ENCODE measurements at places on chromosomes 7 and 10. TPM values are rescaled to one million over a fixed set of nuclear protein-coding genes. Genes with fewer than 3 reads are reported as not detected.

DNA sequence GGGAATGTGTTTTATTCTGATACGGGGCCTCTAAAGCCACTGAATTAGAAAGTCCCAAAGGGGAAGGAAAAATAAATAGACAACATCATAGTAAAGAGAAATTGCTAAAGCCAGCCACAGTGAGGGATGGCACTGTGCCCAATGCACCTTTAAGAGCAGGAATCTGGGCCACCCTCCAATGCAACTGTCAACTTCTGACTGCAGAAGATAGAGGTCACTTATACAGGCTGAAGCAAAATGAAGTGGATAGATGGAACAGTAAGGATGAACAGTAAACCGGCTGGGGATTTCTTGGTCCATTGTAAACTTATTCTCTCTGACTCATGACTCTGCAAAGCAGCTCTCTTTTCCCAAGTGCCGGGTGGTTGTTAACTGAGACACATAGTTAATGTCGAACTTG is 54.0 kb upstream of the KCNIP2 start:
- no peak for DNase-seq

DNA sequence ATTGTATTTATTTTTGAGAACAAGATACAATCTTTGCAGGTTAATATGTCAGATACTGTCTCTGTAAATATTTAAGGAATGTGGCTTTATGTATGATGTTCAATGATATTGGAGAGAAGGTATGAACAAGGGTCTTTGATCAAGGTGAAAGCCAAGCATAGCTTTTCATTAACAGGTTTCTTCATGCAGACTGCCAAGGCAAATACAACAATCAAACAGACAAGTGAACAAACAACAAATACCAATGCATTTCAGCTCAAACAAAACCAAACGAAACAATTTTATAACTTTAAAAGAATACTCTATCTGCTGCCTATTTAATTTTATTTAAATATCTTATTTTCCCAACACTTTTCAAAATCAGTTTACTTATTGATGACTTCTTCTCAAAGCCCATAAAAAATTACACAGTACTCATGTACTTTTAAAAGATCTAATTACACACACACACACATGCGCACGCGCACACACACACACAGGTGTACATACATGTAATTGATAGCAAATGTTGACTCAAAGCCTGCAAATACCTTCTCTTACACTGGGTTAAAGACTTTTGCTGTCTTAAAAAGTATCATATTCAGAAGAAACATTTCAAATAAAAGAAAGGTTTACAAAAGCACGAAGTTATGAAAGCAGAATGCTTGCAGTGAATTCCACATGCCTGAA is 201.1 kb upstream of the CCDC6 start:
- no peak for DNase-seq

DNA sequence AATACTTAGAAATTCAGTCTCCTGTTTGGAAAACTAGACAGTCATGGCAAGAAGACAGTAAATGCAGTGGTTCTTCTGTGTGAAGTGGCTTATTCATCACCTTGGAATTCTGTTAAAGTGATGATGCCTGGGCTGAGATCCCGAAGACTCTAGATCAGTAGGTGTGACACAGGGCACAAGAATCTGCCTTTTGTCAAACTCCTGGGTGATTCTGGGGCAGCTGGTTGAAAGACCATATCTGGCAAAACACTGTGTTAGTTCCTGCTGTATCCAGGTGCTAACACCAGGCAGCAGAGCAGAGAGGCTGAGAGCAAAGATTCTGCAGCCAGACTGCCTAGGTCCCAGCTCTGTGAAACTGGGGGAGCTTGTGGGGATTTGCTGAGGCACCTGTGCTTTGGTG is 26.5 kb downstream of the MRC1 start:
- DNase-seq = no peak

GRCh38 chr7:55641811-55642210 is 69.5 kb upstream of the VOPP1 start:
- no peak for DNase-seq

DNA sequence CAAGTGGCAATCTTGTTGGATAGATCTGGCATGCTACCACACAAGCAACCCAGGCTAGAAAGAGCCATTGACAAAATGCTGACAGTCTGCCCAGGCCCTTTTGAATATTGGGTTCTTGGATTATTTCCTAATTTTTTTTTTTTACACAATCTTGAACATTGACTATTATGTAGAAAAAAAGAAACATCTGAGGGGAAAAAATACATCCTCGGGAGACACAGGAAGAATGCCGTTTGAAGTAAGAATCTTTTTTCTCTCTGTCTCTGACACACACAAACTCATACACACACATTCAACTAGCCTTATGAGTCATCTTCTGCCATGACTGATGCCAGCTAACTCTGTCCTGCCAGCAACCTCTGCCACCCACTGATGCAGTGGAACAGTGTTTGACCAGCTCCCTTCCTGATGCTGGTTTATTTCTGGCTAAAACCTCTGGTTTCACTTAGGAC is 47.2 kb downstream of the SORBS1 start:
- DNase-seq = peak; percentile 54

GRCh38 chr10:110175406-110175805 is 32.0 kb upstream of the MXI1 start:
- no peak for DNase-seq

DNA sequence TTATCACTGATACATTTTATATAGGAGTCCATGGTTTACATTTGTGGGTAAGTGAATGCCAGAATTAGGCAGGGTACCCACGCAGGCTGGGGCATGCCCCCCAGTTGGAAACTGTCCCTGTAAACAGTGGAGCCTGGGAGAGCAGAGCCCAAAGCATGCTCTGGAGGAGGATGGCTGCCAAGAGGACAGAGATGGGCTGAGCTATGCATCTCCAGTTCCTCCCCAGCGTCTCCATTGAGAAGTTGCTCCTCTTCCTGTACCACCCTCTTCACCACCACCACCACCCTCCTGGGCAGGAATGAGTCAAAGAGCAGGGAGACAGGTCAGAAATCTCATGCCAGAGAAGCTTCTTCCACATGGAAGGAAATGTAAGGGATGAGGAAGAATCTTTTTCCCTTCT is 67.7 kb upstream of the KMT2E start:
- DNase-seq = no peak

DNA sequence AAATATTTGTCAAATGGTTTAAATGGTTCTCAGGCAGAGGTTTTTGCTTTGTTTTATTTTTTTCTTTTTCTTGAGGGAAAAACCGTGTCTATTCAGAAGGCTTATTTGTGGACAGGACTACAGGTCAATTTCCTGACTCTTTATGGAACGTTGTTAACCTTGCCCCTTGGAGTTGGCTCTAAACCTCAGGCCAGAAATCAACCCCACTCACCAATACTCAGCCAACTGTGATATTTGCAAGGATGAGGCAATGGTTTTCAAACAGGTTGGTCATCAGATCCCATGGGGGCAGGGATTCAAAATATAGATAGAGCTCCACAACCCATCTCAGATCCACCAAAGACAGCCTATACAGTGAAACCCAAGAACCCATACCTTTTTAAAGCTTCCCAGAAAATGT is 10.2 kb downstream of the PDLIM1 start:
- DNase-seq = no peak

DNA sequence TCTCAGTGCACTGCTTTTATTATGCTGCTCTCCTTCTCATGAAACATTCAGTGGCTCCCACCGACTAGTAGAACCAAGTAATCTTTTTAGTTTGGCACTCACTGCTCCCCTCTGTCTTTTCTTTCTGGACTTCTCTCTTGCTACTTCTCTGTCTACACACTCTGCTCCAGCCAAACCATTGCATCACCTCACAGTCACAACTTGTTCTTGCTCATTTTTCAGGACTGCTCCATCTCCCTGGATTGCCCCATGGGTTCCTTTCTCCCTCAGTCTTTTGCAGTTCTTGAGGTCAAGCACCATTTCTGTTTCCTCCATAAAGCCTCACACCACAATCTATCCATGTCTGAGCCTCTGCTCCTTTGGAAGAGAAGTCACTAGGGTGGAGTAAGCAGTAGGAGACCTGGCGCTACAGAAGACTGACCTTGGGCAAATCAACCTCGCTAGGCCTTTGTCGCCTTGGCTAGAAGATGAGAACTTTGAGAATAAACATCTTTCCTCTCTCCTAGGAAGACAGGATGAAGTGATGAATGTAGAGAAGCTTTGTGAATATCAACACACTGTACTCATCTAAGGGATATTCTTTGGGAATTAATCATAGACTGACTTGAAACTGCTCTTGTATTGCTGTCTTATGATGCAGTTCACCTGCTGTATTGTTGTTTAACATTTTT is 186.2 kb downstream of the LRMDA start:
- no peak for DNase-seq

DNA sequence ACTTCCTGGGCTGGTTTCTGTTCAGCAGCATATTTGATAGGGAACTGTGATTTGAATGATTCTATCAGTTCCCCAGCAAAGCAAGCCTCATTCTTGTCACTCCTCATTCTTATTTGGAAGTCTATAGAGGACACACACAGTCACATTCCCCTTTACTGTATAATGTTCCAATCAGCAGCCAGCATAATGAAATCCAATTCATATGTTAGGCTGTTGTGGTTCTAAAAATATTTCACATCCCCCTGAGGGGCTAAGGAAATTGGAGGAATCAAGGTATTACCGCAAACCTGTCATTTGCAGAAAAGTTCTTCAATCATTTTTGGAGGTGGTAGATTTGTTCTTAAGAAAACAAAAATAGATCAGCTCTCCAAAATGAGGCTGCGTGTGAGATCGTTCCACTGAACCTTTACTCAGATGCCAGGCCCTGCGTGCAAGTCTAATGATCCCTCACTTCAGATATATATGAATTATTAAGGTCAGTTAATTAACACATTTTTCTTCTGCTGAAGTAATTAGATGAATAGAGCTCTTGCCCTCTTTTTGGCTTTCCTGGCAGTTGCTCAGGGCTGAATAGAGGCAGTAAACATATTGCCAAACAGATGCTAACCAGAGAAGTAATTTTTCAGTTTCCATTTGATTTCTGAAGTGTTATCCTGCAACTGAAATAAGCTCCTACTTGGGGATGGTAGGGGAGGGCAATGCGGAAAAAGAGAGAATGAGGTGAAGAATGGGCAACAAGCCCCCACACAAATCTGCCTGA is 31.8 kb downstream of the LSMEM1 start:
- DNase-seq = no peak

- no peak for DNase-seq
These were observed 22.4 kb upstream of the LRRC17 start for GRCh38 chr7:102890292-102890970.

DNA sequence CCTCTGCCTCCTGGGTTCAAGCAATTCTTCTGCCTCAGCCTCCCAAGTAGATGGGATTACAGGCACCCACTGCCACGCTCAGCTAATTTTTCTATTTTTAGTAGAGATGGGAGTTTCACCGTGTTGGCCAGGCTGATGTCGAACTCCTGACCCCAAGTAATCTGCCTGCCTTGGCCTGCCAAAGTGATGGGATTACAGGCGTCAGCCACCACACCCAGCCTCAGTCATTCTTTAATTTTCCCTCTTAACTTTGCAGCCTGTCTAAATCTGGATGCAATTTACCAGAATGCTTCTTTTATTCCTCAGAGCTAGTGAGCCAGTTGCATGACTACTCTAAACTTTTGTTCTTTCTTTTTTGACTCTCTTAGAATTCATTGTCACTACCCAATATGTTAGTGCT is 90.5 kb upstream of the CSTF2T start:
- no peak for DNase-seq

DNA sequence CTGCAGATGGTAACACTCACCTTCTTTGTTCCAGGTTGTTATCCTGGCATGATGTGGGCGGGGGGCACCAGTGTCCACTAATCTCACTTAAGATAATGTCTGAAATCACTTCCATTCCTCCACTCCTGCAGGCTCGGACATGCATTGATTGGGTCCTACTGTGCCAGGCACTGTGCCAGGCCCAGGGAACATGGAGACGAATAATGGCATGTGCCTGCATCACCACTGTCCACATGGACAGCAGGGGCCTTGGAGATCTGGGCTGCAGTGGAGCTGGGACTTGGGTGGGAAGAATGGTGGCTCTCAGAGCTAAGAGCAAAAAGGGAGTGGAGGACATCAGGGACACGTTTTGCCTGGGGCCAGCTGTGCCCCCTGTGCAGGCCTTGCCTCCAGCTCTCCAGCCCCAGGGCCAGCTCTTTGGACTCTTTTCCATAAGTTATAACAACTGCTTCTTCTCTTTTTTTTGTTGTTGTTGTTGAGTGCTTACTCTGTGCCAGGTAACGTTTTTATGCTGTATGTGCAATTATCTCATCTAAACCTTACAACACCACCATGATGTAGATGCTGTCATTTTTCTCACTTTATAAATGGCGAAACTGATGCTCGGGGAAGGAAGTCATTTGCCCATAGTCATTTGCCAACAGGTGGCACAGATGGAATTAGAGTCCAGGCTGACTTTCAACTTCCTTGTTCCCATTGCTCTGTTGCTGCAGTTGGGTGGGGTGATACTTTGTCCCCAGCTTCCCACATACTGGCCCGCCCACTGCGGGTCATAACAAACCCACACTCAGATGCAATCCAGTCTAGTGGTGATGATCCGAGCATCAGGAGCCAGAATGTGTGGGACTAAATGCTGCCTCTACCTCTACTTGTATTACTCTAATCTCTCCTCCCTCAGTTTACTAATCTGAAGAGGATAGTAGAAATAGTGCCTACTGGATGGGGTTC is 19.1 kb downstream of the PLPP4 start:
- DNase-seq = no peak

- no peak for DNase-seq
These were observed 2.9 kb upstream of the IGF2BP3 start for GRCh38 chr7:23472956-23473843.

DNA sequence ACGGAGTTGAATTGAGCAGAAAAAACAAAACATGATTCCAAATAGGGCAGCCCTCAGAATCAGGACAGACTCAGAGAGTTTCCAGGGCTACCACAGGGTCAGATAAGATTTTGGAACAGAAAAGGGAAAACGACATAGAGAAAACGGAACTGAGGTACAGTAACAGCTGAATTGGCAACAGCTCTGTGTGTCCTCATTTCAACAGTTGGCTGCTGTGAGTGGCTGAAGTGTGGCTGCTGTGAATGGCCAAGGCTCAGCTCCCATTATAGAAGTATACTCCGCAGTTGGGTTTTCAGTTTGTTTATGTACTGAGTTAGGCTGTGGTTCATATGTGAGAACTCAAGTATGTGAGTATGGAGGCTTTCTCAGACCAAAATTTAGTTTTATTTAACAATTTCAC is 32.0 kb downstream of the ANTXRL start:
- DNase-seq = no peak

DNA sequence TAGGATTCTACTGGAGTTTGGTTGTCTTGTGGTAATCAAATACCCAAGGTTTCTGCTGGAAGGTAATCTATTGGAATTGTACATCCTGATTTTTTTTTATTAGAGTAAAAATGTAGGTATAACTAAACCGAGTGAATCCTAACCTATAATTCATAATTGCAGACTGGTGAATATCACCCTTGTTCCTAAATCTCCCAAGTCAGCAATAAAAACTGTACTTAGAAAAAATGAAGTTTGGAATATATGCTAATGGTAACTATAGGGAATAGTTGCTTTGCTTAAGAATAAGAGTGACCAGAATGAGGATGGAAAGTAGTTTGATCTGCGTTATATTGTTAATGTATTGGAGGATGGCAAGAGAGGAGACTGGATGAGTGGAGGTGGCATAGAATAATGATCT is 10.7 kb upstream of the FZD8 start:
- DNase-seq = no peak

MINPP1 gene
- total RNA-seq = 8.3 TPM

PTPRE gene
- 31.6 TPM for total RNA-seq

CHST15 gene
- 0.43 TPM for total RNA-seq

GOLGA7B gene
- 0.47 TPM for total RNA-seq

LBX1 gene
- total RNA-seq = not detected

All from activated CD4-positive, alpha-beta T cell treated with anti-CD3 and anti-CD28 coated beads for 36 hours (primary cell).